ENCODE measurements at places on chromosomes 1 and 21. TPM values are rescaled to one million over a fixed set of nuclear protein-coding genes. Genes with fewer than 3 reads are reported as not detected.

The SDE2 gene
- total RNA-seq: 21.8 TPM

The ZNF672 gene
- 37.3 TPM for total RNA-seq

The TNFRSF8 gene
- 0.83 TPM for total RNA-seq

The VASH2 gene
- 8.3 TPM for total RNA-seq

The ETV3L gene
- not detected for total RNA-seq

The ACAP3 gene
- total RNA-seq: 34.8 TPM

The AUNIP gene
- not detected for total RNA-seq

The TDRD5 gene
- total RNA-seq: 0.06 TPM

The NTMT2 gene
- not detected for total RNA-seq

Measured in esophagus muscularis mucosa (tissue), 4 donors.